ENCODE measurements at places on chromosomes 1 and 21. TPM values are rescaled to one million over a fixed set of nuclear protein-coding genes. Genes with fewer than 3 reads are reported as not detected.

The F3 gene
- 5.8 TPM for total RNA-seq

The SAMD11 gene
- 16.3 TPM for total RNA-seq

The USP24 gene
- 13.7 TPM for total RNA-seq

The CD1C gene
- total RNA-seq = not detected

The PCP4L1 gene
- total RNA-seq = not detected

The LCE3A gene
- not detected for total RNA-seq

The SCYL3 gene
- total RNA-seq = 3.4 TPM

The CIART gene
- 2.2 TPM for total RNA-seq
